Myometrial cell (primary cell): ENCODE measurements at places on chromosomes 4 and X. TPM values are rescaled to one million over a fixed set of nuclear protein-coding genes. Genes with fewer than 3 reads are reported as not detected.

LINC00632 gene
- total RNA-seq, result 11.2 and 16.8 TPM in 2 replicates

ADH1A gene
- total RNA-seq, result not detected in 2 replicates

SPANXD gene
- not detected in 2 replicates for total RNA-seq

GCNA gene
- 0.53 and 0.58 TPM in 2 replicates for total RNA-seq

NAP1L3 gene
- 0.86 and 1.6 TPM in 2 replicates for total RNA-seq

PDHA1 gene
- 66.0 and 172 TPM in 2 replicates for total RNA-seq
